GM23338 (cell line): ENCODE measurements at places on chromosomes 11 and 22.

- DNase-seq: no peak
Measured at GRCh38 chr11:19694796-19695345, 17.8 kb upstream of the NAV2 start.

GRCh38 chr11:97398246-97398645 is 1008.4 kb downstream of the JRKL start:
- no peak for DNase-seq

DNA sequence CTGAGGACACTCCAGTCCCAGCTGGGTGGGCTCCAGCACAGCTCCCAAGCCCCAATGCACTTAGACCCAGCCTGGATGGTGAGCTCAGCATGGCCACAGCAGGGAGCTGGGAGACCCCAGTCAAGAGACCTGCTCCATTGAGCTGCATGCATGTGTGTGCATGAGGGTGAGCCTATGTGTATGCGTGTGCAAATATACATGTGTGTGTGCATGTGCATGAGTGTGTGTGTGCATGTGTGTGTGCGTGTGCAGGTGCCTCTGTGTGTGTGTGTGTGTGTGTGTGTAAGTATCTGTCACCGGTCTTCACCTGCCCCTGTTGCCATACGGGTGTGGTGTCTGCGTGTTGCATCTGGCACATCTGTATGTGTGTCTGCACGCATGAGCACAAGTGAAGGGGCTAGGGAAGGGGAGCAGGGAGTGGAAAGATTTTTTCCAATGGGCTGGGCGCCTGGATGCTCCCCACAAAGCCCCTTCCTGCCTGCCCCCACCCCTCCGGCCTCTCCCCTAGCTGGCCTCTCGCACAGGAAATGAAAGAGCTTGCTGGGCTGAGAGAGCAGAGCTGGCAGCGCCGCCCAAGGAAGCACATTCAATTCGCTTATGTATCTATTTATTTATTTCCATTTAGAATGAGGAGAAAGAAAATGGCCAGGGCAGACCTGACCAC is 4.1 kb downstream of the TSPAN32 start:
- DNase-seq: no peak

GRCh38 chr11:14132312-14132711 is 169.8 kb downstream of the SPON1 start:
- no peak for DNase-seq

- no peak for DNase-seq
Measured at GRCh38 chr22:36863979-36864378, 3.2 kb downstream of the NCF4 start.

GRCh38 chr11:16605389-16605893 is 133.0 kb upstream of the C11orf58 start:
- peak; percentile 74 for DNase-seq

DNA sequence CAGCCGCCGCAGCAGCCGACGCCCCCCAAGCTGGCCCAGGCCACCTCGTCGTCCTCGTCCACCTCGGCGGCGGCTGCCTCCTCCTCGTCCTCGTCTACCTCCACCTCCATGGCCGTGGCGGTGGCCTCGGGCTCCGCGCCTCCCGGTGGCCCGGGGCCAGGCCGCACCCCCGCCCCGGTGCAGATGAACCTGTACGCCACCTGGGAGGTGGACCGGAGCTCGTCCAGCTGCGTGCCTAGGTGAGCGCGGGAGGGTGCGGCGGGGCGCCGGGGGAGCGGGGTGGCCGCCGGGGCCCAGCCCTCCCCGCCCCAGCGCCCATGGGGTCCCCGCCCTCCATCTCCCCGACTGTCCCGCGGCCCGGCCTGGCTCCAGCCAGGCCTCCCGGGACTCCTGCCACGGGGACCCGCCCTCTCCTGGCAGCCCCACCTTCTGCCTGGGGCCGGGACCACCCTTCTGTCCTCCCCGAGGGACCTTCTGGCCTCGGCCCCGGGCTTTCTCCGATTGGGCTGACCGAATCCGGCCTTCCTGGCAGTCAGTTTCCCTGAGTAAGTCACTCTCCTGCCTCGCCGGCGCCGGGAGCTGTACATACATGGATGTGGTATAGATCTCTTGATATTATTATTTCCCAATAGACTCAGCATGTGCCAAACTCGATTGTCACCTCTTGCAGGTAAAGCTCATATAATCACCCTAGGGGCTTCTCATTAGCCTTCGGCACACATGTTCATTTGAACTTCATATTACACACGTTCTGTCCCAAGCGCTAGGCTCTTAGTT is 720 bp downstream of the PACS1 start:
- peak; percentile 56 for DNase-seq

DNA sequence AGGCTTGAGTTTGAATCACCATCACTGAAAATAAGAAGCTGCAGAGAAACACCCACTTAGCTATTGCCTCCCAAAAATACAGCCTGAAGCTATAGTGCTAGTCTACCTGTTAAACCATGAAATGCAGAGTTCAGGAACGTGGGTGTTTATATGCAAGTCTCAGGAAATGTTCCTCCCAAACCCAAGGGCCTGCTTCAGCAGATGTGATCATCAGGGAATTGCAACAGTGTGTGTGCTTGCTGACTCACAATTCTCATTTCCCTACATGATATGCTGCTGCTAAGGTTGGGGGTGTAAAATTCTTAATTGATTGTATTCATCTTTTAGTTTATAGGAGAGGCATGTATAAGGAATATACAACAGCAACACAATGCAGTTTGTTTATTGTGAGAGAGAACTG is 49.6 kb downstream of the NUP98 start:
- DNase-seq: no peak

DNA sequence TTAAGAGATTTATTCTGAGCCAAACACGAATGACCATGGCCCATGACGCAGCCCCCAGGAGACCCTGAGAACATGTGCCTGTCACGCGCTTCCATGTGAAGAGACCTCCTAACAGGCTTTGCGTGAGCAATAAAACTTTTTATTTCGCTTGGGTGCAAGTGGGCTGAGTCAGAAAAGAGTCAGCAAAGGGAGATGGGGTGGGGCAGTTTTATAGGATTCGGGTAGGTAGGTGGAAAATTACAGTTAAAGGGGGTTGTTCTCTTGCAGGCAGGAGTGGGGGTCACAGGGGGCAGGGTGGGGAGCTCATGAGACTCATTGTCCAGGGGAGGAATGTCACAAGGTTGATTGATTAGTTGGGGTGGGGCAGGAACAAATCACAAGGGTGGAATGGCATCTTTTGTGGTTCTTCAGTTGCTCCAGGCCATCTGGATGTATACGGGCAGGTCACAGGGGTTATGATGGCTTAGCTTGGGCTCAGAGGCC is 77.2 kb upstream of the FTH1 start:
- DNase-seq: no peak

DNA sequence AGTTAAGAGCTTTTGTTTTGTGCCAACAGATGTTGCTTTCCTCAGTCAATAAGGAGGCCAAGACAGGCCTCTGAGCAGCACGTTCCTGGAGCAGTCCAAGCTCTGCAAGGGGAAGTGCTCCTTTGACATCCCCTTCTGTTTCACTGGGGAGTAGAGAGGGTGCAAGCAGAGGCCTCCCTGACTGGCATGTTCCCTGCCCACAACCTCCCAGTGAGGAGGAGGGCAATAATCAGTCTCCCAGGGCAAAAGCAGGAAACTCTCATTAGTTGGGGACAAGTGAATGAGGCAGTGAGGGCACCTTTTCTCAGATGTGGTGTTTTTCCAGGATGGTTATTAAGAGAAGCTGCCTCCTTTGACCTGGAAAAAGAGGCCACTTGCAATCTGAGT is 79.5 kb upstream of the ZBED5 start:
- DNase-seq: no peak

- no peak for DNase-seq
Measured at GRCh38 chr11:105023003-105023402, at the start of gene CASP5. TSS of gene CASP5 (minus strand) at chr11:105023168. CDS start at chr11:105023136, 32 bp downstream.

- DNase-seq: no peak
Measured at GRCh38 chr22:35632935-35633334, 15.3 kb upstream of the APOL6 start.

DNA sequence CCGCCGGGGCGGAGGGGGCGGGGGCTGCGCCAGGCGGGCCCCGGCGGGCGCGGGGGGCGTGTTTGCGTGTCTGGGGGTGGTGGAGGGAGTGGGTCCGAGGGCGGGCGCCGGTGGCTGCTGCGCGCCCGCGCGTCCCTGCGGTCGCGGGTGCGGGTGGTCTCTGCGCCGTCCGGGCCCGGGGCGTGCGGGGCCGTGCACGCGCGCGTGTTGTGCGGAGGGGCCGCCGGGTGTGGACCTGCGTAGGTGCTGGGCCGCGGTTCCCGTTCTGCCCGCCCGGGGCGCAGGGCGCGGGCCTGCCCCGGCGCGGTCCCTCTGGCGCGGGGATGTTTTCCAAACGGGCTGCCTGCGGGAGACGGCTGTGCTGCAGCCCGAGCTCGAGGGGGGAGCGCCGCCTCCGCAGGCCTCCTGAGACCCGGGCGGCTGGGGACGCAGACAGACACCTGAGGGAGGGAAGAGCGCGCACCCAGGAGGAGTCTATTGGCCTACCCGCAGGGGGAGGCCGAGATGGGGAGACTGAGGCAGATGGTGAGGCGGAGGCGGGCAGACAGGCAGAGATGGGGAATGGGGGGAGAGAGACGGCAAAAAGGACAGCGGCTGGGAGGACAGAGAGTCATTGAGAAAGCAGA is 442 bp downstream of the PELI3 start:
- peak; percentile 64 for DNase-seq

DNA sequence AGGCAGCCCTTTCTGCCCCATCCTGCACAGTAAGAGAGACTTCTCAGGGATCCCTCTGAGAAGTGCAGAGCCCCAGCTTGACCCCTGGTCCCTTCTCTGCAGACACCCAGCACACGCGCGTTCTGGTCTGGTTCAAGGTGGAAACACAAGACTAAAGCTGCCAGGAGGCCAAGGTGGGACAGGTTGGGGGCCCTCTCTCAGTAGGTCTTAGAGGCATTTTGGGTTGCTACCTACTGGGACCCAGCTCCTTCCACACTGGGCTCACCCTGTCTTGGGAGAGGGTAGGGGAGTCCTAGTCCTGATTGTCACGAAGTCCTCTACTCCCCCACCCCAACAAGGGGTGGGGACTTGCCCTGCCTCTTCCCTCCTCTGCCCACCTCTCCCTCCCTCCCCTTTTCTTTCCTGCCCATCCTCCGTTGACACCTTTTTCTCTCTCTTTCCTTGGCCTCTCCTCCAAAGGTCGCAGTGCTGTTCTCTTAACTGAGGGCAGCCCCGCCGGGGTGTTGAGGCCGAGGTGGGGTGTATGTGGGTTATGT is 763 bp upstream of the SOX10 start:
- DNase-seq: no peak

- no peak for DNase-seq
Measured at GRCh38 chr11:21556926-21557325, 636.0 kb upstream of the ANO5 start.

GRCh38 chr22:50456466-50457234 is 18.2 kb downstream of the SBF1 start:
- peak; percentile 62 for DNase-seq
